Anterior cingulate cortex (tissue), 58 donors: ENCODE measurements at places on chromosomes 16 and 17.

GRCh38 chr17:42667088-42667951 is 8.2 kb downstream of the TUBG2 start:
- DNase-seq, result no peak

DNA sequence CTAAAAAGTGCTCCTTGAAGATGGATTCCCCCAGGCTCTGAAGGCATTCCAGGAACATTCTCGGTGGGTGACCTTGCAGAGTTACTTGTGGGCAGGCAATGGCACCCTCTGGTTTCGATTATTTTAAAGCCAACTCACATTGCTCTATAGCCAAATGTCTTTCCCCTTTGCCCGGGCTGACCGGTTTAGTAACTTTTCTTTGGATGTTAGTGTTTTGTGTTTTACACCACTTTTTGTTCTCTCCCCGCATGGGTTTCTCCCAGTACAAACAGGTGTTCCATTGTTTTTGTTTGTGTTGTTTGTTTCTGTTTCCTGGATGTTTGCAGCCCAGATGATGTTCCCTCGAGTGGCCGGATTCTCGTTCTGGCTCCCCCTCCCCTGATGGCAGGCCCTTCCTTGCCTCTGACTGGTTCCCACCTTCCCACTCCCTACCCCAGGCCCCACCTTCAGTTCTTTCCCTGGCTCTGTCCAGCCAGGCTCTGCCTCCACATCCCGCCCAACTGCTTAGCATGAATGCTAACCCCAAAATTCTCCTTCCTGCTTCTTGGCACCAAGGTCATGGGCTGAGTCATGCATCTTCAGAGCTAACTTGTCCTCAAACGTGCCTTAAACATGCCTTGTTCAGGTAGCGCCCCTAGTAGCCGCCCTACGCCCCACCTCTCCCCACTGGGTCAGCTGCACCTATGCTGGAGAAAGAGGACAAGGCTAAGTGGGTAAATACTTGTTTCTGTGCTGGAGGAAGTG is 40.6 kb downstream of the ELAC2 start:
- no peak for DNase-seq

DNA sequence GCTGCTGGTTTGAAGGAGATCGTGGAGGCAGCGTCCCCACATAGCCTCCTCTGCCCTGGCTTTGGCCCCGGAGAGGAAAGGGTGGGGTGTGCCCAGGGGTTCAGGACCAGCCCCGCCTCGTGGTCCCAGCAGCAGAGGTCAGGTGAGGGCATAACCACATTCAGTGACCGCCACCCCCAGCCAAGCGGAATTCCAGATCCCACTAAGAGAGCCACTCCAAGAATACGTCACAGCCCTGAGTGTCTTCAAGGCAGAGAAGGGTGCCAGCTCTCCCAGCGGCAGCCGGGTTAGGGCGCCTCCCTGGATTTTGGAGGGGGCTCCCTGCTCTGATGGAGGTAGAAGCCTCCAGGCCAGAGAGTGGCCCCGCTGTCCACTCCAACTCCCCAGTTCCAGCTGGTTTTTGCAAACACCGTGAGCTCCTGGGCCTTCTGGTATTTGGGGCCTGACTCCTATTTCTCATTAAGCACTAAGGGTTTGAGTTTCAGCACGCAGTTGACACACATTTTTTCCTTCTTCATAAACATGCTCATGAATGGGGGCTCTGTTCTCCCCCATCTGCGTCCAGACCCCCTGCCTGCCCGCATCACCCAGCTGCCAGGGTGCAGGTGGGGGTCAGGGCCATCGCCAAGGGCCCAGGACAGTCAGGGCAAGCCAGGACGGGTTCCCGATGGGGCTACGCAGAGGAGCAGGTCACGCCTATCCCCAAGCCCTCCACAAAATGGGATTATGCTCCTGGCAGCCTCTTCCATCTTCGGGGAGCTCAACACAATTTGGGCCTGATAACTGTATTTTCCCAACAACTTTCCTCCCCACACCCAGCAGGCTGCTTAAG is 98.4 kb upstream of the PLCG2 start:
- DNase-seq, result no peak

DNA sequence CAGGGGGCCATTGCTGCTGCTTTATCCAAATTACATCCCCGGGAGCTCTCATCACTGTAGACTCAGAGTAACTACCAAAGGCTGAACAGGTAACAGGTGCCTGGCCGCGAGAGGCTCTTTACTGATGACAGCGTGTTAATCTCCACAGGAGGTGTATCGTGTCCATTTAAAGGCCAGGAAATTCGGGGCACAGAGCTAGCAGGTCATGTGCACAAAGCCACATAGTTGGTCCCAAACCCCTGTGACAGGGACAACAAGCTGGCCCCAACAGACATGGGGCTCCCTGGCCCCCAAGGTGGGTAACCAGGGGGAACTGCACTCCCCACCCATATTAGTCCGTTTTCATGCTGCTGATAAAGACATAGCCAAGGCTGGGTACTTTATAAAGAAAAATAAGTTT is 55.3 kb upstream of the RBFOX3 start:
- no peak for DNase-seq

DNA sequence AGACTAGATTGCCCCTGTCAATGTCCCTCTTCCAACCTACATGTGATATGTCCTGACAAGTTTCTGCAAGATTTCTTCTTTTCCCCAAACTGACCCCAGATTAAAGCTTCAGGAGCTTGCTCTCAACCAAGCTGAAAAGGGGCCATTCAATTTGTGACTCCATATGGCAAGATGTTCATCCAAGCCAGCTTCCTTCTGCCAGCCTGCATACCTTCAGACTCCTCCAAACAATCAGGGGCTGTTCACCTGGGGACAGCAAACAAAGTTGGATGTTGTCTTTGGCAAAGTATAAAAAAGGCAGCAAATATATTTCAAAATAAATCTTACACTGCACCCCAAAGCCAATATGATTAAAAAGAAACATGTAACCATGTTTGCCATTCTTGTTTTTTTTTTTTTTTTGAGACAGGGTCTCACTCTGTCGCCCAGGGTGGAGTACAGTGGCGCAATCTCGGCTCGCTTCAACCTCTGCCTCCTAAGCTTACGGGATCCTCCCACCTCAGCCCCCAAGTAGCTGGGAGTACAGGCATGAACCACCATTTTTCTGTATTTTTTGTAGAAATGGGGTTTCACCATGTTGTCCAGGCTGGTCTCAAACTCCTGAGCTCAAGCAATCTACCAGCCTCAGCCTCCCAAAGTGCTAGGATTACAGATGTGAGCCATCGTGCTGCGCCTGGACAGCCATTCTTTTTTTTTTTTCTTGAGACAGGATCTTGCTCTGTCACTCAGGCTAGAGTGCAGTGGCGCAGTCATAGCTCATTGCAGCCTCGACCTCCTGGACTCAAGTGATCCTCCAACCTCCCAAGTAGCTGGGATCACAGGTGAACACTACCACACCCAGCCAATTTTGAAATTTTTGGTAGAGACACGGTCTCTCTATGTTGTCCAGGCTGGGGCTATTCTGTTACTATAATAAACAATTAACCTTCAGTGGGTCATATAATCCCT is 50.0 kb upstream of the AKAP1 start:
- DNase-seq, result no peak

DNA sequence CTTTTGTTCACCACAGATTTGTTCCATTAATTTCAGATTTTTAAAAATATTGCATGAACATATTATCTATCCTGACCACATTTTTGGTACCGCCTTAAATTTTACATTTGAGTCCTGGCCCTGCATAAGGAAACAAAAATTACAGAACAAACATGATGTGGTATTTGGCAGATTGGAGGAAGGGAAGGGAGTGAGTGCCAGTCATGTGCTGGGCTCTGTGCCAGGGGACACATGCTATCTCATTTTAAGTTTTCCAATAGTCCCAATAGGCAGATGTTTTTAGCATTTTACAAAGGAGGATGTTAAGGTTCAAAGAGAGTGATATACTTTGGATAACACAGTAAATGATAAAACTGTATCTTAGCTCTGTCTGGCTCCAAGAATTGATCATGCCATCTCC is 185.1 kb downstream of the CDK5R1 start:
- no peak for DNase-seq

GRCh38 chr16:9322769-9323168 is 231.3 kb downstream of the HAPSTR1 start:
- DNase-seq, result no peak

DNA sequence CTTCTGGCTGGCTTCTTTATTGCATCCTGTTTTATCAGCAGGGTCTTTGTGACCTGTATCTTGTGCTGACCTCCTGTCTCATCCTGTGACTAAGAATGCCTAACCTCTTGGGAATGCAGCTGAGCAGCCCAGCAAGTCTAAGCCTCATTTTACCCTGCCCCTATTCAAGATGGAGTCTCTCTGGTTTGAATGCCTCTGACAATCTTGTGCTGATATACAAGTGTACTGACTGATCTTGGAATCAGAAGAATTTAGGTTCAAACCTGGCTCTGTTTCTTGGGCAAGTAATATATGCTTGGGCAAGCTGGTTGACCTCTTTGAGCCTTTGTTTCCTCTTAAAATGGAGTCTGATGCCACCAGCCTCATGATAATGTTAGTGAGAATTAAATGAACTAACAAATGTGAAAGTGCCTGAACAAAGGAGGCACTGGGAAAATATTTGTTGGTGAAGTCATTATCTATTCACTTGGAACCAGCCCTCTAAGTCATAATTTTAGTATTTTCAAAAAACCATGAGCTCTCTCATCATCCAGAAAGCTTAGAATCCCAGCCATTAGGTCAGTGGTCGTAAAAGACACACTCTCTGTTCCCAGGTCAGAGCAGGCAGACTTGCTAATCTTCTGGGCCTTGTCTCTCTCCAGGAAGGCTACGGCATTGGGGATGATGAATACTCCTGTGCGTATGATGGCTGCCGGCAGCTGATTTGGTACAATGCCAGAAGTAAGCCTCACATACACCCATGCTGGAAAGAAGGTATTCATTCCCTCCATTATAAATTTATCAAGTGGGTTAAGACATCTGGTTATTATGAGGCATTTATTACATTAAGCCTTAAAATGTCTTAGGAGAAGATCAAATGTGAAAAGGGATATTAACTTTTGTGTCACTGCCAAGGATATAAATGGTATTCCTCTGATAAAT is 18.1 kb upstream of the ARL2BP start:
- no peak for DNase-seq

DNA sequence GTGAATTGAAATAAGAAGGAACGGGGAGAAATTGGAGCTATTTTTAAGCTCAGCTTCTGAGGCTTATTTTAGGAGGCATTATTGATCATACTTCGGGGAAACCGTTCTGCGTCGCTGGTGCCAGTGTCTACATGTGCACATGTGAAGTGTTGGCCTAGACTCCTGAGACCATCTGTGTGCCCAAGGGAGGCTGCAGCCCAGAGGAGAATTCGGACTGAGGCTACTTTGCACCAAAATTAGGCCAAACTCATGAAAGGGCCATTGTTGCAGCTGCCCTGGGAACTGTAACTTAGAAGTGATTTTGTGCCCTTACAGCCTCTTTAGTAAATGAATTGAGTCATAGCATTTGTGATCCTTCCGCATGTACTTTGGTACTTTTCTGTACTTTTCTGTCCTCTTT is 102.0 kb upstream of the NOL11 start:
- peak; percentile 7 for DNase-seq

GRCh38 chr17:19717411-19717908 is 1.1 kb upstream of the SLC47A2 start:
- DNase-seq, result no peak

- DNase-seq, result no peak
Observed at GRCh38 chr16:51592535-51593300, 441.6 kb upstream of the SALL1 start.

DNA sequence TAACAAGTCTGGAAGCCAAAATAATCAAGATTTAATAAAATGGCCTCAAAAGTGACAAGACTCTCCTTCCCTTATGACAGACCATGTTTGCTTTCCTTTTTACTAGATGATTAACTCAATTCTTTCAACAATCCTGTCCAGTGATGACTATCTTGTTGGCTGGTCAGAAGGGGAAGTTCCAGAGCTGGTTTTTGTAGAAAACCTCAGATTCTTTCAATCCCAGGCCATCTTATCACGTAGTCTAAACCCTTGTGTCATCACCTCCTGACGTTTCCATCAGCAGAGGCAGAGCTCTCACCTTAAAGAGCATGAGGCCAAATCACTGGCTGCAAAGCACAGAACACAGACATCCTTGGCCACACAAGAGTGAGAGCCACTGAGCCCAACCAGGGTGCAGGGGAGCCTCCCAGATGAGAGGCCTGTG is 125.3 kb downstream of the ANKRD11 start:
- DNase-seq, result no peak

DNA sequence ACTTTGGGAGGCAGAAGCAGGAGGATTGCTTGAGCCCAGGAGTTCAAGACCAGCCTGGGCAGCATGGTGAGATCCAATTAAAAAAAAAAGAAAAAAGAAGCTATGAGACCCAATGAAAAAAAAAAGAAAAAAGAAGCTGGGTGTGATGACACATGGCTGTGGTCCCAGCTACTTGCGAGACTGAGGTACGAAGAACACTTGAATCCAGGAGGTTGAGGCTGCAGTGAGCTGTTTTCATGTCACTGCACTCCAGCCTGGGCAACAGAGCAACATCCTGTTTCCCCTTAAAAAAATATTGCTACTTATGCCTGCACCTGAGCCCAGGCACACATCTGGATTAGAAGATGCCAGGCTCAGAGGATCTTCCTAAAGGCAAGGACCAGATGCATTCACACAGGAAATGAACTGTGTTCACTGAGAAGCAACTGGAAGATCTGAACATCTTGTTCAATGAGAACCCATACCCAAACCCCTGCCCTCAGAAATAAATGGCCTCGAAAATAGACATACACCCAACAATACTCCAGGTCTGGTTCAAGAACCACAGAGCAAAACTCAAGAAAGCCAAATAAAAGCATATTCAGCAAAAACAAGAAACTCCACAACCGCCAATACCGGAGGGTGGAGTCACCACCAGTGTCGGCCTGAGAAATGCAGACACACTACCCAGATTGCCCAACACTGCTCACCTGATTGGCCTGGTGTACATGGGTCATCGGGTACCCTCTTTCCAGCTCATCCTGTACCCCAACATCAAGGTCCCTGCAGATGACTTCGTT is 4.4 kb downstream of the RNF135 start:
- no peak for DNase-seq

DNA sequence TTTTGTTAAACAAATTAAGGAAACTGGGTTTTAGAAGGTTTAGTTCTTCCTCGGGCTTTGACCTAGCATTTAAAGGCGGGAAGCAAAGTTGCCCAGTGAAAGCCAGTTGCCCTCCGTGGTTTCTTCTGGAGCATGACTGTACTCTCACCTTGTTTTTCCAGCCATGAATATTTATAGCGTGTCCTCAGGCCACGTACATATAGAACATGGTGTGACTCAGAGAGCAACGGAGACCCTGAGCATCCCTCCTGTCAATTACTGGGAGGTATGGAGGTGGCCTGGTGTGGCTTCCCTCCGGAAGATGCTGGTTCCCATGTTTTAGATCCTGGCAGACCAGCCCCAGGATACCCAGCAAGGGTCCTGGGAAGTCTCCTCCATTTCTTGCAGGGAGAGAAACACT is 48.4 kb downstream of the AKAP1 start:
- DNase-seq, result no peak

DNA sequence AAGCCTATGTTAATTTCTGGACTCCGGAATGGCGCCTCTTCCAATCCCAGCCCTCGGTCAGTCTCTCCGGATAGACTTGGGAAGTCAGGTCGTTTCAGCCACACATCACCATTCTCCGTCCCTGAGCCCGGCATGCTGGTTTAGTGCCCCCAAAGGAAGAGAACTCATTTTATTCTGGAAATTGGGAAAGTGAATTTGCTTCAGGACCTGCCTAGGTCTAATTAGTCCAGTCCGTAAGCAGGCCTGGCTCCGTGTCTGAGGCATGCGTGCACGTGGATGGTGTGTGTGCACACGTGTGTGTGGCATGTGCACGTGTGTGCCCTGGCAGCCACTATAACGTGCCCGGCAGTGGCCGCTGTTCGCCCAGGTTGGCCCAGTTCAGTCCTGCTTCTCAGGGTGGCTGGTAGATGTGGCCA is 77.4 kb downstream of the RPA1 start:
- DNase-seq, result no peak
